Endothelial cell (in vitro differentiated cells): ENCODE measurements at places on chromosomes 1 and 21.

DNA sequence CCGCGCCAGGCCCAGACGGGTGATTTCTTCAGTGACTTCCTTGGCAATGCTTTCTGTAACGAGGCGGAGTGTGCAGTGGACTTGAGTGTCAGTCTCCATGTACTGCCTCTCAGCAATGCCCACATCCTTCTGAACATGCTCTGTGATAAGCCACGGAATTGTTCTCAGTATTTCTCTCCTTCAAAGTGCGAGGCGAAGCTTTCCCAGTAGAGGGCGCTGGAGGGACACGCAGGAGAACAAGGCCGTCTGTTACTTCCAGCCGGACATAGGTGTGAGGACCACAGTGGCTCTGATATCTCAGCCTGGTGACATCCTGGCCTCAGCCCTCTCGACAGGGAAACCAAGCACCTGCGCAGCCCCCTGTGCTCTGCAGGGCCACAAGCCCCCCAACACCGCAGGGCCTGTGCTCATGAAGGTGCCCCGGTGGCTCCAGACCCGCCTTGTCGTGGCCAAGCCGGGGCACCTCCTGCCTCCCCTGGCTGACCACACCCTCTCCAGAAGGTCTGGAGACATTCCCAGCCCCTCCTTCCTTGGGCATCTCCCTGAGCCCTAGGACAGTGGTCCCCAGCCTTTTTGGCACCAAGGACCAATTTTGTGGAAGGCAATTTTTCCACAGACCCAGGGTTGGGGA lies 46.1 kb upstream of the BACE2 start:
- peak; percentile 87 for DNase-seq

GRCh38 chr1:43059640-43060574 lies 101.2 kb upstream of the SLC2A1 start:
- no peak for DNase-seq

- peak; percentile 31 for DNase-seq
These were observed 687 bp upstream of the RASSF5 start for GRCh38 chr1:206506405-206507283.

DNA sequence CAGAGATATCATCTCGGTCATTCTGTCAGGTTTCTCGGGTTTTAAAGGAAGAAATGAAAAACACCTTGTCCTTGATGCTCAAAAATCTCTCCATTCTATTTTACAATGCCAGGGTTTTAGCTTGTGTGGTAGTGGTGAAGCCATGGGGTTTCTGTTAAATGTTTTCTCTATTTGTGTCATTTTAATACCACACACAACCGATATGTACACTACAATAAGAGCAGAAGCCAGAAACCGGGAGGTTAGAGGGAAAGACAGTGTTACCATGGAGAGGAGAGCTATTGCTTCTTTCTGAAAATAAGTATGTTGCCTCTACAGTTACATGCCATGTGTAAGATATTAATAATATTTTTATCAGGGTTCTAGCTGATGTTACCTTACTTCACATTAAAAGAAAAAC lies 2.8 kb downstream of the SLC35D1 start:
- DNase-seq = no peak
